GM12878 (cell line): ENCODE measurements at places on chromosomes 3 and 15. TPM values are rescaled to one million over a fixed set of nuclear protein-coding genes. Genes with fewer than 3 reads are reported as not detected.
A peak's percentile ranks its signal among the peaks of the same experiment; 100 is the strongest.

GRCh38 chr3:168796339-168796738, 700.6 kb upstream of the GOLIM4 start:
- DNase-seq = no peak

DNA sequence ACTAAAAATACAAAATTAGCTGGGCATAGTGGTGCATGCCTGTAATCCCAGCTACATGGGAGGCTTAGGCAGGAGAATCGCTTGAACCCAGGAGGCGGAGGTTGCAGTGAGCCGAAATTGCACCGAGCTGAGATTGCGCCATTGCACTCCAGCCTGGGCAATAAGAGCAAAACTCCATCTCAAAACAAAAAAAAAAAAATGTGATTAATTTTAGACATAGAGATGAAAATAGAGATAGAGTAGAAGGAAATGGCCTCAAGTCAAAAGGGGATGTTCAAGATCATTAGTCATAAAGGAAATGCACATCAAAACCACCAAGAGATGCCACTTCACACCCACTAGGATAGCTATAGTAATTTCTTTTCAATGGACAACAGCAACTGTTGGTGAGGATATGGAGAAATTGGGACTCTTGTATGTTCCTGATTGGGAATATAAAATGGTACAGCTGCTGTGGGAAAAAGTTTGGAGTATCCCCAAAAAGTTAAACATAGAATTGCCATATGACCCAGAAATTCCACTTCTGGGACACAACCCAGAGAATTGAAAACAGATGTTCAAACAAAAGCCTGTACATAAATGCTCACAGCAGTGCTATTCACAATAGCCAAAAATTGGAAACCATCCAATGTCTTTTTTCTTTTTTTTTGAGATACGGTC, 55.4 kb downstream of the ABHD2 start:
- DNase-seq = peak; percentile 21

- no peak for DNase-seq
Observed at GRCh38 chr3:101512396-101512645, 691 bp downstream of the SENP7 start.

DNA sequence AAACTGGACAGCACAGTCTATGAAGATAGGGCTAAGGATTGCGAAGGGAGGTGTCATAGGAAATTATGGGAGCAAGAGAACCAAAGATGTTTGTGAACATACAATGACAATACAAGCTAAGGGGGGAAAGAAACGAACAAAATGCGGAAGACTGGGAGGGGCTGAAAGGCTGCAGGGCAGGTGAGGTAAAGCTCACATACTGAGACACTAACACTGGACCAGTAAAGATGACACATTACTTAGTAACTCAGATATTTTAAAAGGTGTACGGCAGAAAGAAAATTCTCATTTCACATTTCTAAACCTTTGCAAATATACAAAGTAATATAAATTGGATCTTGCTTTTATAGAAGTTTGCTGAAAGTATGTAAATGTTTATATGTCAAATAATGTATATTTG, 10.1 kb downstream of the CLDND1 start:
- DNase-seq = no peak

GRCh38 chr3:16932877-16933276, 48.1 kb downstream of the PLCL2 start:
- DNase-seq = no peak

DNA sequence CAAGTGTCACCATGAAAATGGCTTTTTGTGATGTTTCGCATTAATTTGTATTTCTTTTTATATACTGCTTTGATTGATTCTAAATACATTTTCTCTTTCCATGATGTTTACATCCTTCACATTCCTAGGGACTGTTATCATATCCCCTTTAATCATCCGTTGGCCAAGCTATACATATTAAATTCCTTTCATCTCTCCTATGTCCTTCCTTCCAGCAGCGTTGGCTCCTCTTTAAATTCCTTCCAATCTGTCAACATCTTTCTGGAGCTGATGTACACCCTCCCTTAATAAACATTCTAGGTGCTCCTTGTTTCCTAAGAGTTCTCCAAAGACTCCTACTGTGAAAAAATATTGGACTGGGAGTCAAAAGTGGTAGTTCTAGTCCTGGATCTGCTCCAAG, 87.8 kb downstream of the IGF2BP2 start:
- DNase-seq = no peak

GRCh38 chr15:90879730-90880366, 4.5 kb upstream of the FES start:
- DNase-seq = no peak

DNA sequence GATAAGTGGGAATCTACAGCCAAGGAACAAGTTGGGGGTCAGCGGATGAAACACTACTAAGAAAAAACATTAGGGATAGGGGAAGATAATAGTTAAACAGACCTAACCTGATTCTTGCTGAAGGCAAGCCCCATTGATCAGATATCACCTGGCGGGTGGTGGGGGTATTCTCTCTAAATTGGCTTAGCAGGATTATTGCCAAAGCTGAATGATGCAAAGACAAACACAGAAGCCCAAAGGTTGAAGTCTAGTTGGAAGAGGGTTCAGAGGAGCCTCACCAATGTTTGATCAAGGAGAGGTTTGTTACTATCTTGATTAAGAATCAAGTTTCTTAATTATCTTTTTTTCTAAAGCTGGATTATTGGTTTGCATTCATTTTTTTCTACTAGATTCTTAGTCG, 371.9 kb upstream of the CNTN4 start:
- DNase-seq = no peak

DNA sequence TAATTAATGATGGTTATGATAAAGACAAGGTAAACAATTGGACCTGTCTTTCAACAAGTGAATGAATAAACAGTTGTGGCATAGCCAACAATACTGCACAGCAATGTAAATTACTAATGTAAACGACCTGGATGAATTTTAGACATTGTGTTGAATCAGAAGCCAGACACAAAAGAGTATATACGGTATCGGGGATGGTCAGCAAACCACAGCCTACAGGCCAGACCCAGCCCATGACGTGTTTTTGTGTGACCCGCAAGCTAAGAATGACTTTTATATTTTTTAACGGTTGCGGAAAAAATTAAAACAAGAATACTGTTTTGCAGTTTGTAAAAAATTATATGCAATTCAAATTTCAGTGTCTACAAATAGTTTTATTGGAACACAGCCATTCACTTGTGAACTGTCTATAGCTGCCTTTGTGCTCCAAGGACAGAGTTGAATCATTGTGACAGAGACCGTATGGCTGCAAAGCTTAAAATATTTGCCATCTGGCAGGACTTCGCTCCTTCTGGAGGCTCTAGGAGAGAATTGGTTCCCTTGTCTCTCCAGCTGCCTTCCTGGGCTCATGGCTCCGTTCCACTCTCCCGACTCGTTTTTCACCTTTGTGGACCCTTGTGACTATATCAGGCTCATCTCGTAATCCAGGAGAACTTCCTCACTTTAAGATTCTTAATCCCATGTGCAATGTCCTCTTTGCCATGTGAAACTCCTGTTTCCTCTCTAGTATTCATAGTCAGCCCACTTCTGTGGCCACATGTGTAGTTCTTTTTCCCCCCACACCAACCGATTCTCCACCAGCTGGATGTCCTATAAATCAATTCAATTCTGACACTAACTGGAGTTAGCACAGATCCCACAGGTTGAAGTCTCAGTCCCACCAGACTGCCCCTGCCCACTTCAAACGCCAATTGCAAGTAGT, 72.7 kb downstream of the CMTM8 start:
- no peak for DNase-seq

DNA sequence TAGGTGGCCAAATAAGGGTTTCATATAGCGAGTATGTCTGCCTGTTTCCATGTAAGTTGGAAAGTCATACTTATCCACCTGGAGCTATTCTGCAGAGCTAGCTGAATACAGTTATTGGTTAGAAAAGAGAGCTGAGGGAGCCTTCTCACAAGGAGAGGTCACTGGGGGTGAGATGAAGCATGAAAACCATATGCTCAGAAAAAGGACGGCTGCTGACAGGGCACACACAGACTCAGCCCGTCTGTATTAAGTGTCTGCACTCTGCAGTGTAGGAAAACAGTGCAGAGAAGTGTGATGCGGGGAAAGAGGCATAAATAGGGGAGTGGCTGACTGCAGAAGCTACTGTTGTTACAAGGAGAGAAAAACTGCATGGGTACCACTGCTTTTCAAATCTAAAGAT, 58.2 kb downstream of the C3orf70 start:
- no peak for DNase-seq

DNA sequence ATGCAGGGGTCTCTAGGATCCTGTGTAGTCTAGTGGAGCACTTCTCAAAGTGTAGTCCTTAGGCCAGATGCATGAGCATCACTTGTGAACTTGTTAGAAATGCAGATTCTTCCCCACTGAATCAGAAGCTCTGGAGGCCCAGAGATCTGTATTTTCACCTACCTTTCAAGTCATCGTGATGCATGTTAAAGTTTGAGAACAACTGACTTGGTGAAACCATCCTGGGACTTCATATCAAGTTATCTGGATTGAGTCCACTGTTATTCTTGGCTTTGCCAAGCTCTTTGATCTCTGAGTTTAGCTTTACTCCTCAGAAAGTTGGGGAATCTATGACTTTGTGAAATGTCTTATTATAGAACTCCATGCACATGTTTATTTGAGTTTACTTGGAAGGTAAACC, 78.5 kb downstream of the ARNT2 start:
- no peak for DNase-seq

DNA sequence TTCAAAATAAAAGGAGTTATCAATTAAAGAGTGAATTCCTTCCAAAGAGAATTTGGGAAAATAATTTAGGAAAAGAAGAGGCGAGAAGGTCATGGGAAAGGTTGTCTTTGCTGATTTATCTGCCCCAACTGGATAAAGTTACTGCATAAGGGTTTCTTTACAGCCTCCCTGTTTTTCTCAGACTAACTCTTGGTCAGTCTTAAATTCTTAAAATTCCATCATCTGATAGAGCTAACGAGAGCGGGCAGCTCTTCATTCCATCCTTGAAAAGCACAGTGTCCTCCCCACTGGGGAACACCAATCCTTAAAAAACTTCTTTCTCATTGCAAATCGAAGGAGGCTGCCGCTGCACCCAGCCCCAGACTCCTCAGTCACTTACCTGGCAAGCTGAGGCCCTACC, 107.2 kb downstream of the PGPEP1L start:
- no peak for DNase-seq

- no peak for DNase-seq
Observed at GRCh38 chr3:138442433-138442832, 8.0 kb downstream of the ESYT3 start.

DNA sequence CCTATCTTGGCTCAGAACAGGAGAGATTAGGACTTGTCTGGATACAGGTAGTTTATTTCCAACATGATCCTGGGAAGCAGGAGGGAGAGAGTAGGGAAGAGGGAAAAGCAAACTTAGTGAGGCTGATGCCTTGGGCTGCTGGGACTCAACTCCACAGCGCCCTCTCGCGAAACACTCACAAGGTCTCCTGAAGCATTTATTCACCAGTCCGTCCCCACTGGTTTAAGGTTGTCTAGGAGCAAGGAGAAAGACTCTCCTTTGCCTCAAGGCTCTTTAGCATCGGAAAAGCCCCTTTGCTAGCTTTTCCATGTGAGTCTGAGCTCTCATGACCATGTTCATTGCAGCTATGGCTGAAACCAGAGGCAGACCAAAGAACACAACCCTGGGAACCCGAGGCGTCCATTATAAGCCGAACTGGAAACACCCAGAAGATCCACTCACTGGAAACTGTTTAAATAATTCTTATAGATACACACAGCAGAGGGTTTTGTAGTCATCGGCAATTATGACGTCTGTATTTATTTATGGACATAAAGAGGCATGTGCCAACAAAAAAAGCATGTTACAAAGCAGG, 244.5 kb downstream of the CD47 start:
- DNase-seq = no peak

DNA sequence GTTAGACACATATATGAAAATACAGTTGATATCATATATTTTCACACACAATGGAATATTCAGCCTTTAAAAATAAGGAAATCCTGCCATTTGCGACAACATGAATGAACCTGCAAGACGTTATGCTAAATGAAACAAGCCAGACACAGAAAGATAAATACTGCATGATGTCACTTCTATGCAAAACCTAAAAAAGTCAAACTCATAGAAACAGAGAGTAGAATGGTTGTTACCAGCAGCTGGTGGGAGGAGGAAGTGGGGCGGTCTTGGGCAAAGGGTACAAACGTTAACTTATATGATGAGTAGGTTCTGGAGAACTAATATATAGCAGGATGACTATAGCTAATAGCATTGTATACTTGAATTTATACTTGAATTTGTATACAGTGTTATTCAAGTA, 213.2 kb upstream of the NR2F2 start:
- no peak for DNase-seq

Gene KLHL40
- polyA plus RNA-seq = not detected in 2 replicates

Gene GOLGA6A
- polyA plus RNA-seq = not detected in 2 replicates
